ENCODE measurements at places on chromosomes 11 and 22. TPM values are rescaled to one million over a fixed set of nuclear protein-coding genes. Genes with fewer than 3 reads are reported as not detected.

Gene PTGDR2
- total RNA-seq, result not detected

Gene P2RX6
- total RNA-seq, result not detected

Gene SUSD2
- 7.9 TPM for total RNA-seq

Gene GPR83
- total RNA-seq, result 0.15 TPM

Gene P2RX3
- not detected for total RNA-seq

Gene APOA1
- 0.33 TPM for total RNA-seq

Gene IL17RA
- total RNA-seq, result 25.3 TPM

Gene KDM4E
- total RNA-seq, result not detected

Gene ARHGAP8
- total RNA-seq, result 32.4 TPM

Gene CNTF
- 0.59 TPM for total RNA-seq

Gene SLC22A6
- total RNA-seq, result not detected

Gene MMP3
- 11.0 TPM for total RNA-seq

DNA sequence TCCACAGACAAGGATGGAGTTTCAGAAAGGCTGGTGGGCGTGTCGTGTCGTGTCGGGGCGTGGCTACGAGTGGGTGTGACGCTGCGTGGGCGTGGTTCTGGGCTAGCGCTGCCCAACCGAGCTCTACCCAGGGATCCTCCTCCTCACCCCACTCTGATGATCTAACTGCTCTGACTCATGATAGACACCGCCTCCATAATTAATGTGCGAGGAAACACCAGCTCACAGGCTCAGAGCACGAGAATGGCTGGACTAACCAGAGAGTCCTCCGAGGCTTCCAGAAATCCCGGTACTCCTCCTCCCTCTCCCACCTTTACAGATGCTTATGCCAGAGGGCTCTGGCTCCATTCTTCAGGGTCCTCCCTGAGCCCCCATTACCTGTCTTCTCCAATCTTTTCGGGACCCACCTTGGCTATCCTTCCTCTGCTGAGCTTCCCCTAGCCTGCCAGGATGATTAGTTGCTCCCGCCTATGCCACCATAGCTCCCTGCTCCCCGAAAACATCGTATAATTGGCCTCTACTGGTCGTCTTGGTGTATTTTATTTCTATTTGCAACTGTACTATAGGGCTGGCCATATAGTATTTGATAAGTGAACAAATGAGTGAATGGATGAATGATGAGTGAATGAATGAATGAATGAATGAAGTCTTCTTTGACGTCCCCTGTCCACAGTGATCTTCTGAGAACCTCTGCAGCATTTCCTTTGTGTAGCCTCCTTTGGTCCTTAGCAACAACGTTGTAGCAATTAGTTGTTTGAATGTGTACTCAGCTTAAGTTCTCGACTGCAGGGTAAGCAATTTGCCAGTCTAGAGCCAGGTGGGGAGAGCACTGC lies 21.7 kb downstream of the TMPRSS13 start:
- DNase-seq, result peak; percentile 59

GRCh38 chr22:50146439-50147238 lies 23.9 kb upstream of the PANX2 start:
- no peak for DNase-seq

DNA sequence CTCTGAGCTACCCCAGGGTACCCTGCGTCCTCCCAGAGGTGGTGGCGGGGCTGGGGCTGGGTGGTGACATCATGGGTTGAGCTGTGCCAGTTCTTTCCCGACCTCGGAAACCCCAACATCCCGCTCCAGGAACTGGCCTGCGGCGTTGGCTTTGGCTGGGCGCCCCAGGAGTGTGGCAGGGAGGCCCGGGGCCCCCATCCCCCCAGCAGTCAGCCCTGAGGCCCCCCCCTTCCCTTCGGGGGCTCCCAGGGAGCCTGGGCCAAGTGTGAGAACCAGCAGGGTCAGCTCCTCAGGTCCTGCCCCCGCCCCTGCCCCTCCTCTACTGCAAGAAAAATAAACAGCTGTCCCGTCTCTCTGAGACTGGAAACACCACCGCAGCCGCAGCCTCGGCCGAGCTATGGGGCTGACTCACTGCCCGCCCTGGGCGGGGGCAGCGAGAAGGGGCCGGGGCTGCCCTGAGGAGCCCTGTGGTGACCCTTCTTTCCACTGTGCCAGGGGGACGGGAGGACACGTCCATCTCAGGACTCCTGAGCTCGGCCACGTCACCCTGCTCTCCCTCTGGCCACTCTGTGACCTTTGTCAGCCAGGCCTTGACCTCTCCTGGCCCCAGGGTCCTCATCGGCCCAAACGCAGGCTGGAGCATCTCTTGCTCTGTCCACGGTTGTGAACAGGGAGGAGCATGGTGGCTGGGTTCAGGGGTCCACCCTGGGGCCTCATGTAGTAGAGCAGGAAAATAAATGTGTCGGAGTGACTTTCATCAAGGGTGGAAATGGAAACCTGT lies 73.4 kb downstream of the WNT7B start:
- peak; percentile 66 for DNase-seq

GRCh38 chr11:101336858-101337257 lies 207.2 kb upstream of the PGR start:
- DNase-seq, result no peak

DNA sequence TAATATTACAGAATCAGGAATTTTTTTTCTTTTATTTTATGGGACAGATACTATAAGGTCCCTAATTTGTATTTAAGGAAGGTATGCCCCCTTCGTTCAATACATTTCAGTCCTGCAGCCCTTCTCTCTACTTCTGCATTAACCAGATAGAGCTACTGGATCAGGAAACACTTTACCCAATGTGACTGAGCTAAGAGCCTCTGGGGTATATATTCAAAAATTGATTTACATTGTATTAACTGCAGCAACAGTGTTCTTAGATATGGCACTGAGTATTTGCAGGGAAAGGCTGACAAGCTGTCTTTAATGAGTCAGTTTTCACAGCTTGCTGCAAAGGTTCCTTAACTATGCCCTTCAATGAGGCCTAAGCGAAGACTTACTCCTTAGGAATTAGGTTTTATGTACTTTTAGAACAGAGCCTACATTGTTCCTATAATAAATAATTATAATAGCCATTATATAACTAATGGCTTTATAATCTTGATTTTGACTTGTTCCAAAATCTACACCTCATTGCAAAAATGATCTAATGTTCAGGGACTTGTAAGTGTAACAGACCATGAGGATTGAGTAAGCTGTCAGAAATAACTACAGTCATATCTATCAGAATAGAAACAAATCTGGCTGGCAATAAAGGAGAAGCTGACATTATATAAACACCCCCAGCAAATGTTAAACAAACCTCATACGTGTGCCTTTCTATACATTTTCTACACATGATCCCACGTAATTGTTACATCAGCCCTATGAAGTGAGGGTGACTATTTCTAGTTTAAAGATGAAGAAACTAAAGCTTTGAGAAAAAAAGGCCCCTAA lies 55.0 kb downstream of the DDI1 start:
- DNase-seq, result no peak

GRCh38 chr11:46894506-46894905 lies 23.8 kb downstream of the LRP4 start:
- no peak for DNase-seq

- DNase-seq, result no peak
These were observed 33.5 kb downstream of the MMP7 start for GRCh38 chr11:102497061-102497460.

DNA sequence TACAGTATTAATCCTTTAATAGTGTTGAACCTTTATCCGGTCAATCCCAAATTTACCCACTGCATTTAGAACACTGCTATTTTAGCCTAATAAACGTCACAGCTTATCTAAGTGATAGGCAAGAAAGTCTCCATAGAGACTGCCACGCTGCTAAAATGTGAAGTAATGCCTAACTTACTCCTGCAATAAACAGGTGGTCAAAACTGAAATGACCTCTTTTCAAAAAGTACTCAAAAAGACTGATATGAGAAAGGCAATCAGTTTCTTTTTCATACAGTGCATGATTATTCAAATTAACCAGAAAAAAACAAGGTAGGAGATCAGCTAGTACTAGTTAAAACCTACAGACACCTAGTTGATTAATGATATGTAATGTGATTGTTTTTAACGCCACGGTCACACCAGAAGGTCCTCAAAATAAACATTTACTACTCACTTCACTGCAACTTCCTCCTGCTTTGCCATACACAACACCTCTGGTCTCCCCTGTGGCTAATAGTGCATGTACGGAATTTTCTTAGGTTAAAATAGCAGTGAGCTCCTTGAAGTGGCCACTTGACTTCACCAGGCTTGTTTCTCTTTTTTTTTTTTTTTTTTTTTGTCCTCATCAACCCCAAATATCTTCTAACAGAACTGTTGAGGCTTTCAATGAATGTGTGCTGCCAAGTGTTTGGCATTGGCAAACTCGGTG lies 8.8 kb downstream of the ATP5MG start:
- no peak for DNase-seq

GRCh38 chr11:44198146-44198724 lies 102.8 kb downstream of the EXT2 start:
- no peak for DNase-seq

- DNase-seq, result no peak
These were observed 95.6 kb downstream of the AMBRA1 start for GRCh38 chr11:46498179-46498578.

DNA sequence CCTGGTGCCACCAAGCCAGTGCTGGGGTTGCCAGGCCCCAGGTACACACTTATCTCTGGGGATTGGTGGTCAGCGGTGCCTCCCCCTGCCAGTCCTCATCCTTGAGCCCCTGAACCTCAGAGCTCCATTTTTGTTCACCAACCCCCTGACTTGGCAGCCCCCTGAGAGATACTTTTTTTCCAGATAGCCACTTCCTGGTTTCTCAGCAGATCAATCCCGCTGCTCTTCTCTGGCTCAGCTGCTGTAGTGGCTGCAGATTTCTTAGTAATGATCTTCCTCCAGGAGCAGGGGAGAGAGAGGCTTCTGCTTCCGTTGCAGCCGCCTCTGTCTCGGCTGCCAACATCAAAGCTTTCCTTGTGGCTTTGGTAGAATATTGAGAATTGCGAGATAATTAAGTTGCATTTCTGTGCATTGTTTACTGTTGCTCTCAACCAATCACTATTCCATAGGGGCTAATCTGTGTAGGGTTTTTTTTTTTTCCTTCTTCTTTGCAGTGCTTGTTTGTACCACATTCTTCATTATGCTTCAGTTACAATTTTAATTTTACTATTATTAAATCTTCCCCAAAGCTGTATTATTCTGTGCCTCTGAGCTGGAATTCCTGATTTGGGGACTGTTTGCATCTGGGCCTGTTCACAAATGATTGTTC lies 92.1 kb downstream of the PKNOX2 start:
- DNase-seq, result no peak

DNA sequence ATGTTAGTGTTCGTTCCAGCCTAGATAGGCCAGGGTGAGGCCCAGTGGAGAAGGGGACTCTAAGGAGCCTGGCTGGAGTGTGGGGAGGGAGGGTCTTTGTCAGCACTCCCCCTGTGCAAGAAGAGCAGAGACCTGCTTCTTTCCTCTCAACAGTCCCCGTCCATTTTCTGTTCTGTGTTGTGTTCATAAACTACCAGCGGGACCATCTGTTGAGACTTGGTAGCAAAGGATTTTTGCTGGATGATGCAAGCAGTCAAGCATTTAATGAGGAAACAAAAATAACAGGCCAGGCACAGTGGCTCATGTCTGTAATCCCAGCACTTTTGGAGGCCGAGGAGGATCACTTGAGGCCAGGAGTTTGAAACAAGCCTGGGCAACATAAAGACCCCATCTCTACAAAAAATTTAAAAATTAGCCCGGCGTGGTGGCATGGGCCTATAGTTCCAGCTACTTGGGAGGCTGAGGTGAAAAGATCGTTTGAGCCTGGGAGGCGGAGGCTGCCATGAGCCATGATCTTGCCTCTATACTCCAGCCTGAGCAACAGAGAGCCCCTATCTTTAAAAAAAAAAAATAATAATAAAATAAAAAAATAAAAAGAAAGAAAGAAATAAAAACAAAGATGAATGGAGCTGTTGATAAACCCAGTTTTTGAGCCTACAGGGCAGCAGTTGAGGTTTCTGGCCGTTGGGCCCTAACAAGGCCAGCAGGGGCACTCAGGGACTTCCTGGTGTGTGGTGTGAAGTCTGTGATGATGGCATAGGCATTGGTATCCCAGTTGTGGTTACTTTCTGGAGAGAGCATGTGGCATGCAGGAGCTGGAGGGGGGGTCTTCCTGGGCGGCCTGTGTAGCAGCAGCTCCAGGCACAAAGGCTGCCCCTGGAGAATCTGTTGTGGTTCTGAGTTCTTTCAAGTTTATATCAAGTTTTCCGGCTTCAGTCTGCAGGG lies 1.7 kb upstream of the TXNRD2 start:
- no peak for DNase-seq

GRCh38 chr11:124758355-124759265 lies 3.5 kb downstream of the ESAM start:
- DNase-seq, result no peak

DNA sequence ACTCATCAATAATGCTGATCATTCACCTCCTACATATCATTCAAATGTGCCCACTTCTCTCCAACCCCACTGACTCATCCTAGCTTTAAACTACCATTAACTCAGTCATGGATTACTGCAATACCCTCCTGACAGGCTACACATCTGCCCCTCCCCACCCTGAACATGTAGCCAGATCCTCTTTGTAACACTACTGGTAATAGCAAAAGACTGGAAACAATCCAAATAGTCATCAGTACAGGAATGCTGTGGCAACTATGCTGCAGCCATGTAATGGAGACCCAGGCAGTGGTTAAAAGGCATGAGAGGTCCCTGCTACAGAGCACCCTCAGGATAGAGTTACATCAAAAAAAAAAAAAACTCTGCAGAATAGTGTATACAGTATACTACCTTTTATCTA lies 16.6 kb downstream of the SLC43A3 start:
- no peak for DNase-seq

- peak; percentile 87 for DNase-seq
These were observed at the start of gene ALDH3B2 for GRCh38 chr11:67674442-67674871. Gene ALDH3B2, minus strand, starts transcription at chr11:67674623. Its CDS starts 7,688 bp downstream, at chr11:67666935.

DNA sequence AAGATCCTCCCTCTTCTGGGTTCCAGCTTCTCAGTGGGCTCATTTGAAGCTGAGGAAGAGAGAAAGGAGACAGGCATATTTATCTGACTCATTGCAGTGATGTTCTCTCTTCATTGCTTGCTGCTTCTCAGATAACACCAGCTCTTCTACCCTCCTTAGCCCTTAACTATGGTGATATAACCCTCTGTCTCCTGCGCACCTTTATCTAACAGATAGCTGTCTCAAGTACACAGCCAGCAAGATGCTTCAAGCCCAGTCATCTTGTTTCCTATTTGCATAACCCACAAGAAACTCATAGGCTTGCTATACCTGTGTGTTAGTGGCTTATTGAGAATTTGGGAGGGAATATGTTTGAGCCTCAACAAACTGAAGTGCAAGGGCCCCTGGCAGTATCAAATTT lies 12.6 kb downstream of the PRSS23 start:
- no peak for DNase-seq

DNA sequence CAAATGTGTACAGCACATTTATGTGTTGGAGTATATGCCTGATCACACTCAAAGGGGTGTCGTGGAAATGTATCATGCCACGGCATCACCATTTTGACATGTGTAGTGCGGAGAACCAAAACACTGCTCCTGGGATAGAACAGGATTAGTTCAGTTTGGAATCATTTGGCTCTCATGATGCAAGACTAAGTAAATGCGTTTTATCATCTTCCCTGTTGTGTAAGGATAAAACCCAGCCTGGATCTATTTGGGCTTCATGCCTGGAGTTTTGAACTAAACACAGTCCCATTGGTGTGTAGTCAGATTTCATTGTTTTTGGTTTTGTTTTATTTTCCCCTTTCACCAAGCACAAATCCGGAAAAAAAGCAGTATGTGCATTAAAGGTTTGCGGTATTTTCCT lies 574.3 kb downstream of the NTM start:
- no peak for DNase-seq

Data from breast epithelium (tissue), 4 donors.